SJCRH30 (cell line): ENCODE measurements at places on chromosomes 1 and 21. TPM values are rescaled to one million over a fixed set of nuclear protein-coding genes. Genes with fewer than 3 reads are reported as not detected.
A peak's percentile ranks its signal among the peaks of the same experiment; 100 is the strongest.

The PGD gene
- 316 and 350 TPM in 2 replicates for total RNA-seq

The KRTAP13-2 gene
- total RNA-seq: not detected in 2 replicates

The RIMKLA gene
- total RNA-seq: 0.02 and 0.10 TPM in 2 replicates

The OR2T35 gene
- total RNA-seq: not detected in 2 replicates

The ITLN2 gene
- total RNA-seq: not detected in 2 replicates

The IL20 gene
- not detected in 2 replicates for total RNA-seq

The FYB2 gene
- total RNA-seq: not detected in 2 replicates

The AMY2A gene
- not detected in 2 replicates for total RNA-seq

The TEDDM1 gene
- not detected in 2 replicates for total RNA-seq

DNA sequence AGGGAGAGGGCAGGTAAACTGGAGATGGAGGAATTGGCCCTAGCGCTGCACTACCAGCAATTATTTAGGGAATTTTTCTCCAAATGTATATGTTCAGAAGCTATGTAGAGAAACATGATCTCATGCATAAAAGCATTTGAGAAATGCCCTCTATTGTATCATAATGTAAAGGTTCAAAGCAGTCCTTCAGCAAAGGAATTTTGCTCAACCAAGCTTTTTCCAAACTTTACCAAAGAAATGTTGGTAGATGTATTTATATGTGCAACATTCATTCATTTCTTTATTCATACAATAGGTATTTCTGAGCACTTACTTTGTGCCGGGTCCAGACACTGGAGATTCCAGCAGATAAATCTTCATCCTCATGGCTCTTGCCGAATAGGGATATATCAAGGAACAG, 64.4 kb downstream of the XCL1 start:
- no peak for DNase-seq
- H3K27ac ChIP-seq: no peak overlapping the region
- no peaks in the 10 kb centered on the region; the same call in 1 of the 2 replicates for H3K4me1 ChIP-seq
- no peaks in the 10 kb centered on the region for H3K27me3 ChIP-seq
- no peaks in the 10 kb centered on the region for H3K36me3 ChIP-seq
- H3K4me3 ChIP-seq: no peak overlapping the region

DNA sequence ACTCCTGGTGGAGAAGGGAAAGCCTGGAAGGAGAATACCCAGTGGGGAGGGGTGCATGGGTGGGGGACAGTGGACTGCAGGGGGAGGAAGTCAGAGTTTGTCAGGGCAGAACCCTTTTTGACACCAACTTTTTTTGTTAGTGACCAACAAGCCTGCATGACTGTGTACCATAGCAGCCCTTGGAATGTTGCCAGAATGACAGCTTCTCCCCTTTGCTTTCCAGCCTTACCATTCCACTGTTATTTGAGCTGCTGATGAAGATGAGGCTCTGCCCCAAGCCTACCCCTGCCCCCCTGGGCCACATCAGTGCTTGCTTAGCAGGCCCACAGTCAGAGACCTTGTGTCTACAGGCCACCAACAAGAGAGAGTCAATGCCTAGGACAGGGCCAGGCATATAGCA, 341.2 kb downstream of the HHAT start:
- H3K4me1 ChIP-seq: no peaks in the 10 kb centered on the region
- no peak overlapping the region for H3K27ac ChIP-seq
- H3K36me3 ChIP-seq: no peaks in the 10 kb centered on the region

- no peak overlapping the region for H3K4me3 ChIP-seq
- no peaks in the 10 kb centered on the region for H3K36me3 ChIP-seq
- H3K27ac ChIP-seq: no peak overlapping the region
- peaks cover 16% of the 10 kb centered on the region; the same call in 1 of the 2 replicates for H3K27me3 ChIP-seq
- DNase-seq: peak; percentile 36
Measured at GRCh38 chr1:55321942-55322341, 106.8 kb upstream of the USP24 start.

GRCh38 chr1:217561446-217561845, 69.4 kb downstream of the GPATCH2 start:
- H3K4me1 ChIP-seq: peaks cover 10% of the 10 kb centered on the region
- DNase-seq: no peak
- no peak overlapping the region for H3K4me3 ChIP-seq

GRCh38 chr1:110860174-110860573, 12.8 kb upstream of the CD53 start:
- no peaks in the 10 kb centered on the region for H3K36me3 ChIP-seq
- no peak overlapping the region for H3K4me3 ChIP-seq
- no peak for DNase-seq
- no peaks in the 10 kb centered on the region for H3K4me1 ChIP-seq

DNA sequence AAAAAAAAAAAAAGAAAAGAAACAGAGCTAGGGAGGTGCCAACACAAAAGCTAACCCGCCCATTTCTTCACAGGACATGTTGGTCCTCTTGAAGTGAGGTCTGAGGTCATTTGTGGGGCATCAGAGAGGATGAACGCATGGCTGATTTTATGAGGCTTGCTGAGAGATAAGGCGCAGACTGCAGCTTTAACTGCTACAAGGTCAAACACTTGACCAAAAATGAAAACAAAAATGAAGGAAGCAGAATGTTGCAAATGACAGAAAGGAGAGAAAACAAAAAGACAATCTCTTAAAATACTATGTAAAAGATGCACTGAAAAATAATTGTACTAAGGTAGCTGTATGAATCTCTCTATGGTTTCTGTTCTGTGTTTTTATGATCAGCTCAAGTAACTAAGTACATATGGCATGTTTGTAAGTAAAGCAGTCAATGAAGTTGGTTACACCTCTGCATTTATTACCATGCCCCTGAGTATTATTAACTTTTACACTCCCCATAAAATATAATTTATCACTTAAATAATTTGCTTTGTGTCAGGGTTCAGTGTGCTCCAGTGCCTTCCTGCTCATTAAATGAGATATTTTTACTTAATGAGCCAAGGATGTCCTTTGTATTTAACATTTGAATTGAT, 249.1 kb upstream of the NR5A2 start:
- no peaks in the 10 kb centered on the region for H3K36me3 ChIP-seq
- H3K27me3 ChIP-seq: no peaks in the 10 kb centered on the region
- no peak for DNase-seq
- H3K27ac ChIP-seq: no peak overlapping the region
- H3K4me3 ChIP-seq: no peak overlapping the region

GRCh38 chr1:81695741-81696140, 105.0 kb upstream of the ADGRL2 start:
- H3K4me1 ChIP-seq: no peaks in the 10 kb centered on the region
- H3K27ac ChIP-seq: no peak overlapping the region
- H3K27me3 ChIP-seq: no peaks in the 10 kb centered on the region
- H3K4me3 ChIP-seq: no peak overlapping the region

GRCh38 chr21:36524477-36524876, 44.6 kb upstream of the CLDN14 start:
- no peak for DNase-seq
- no peak overlapping the region for H3K4me3 ChIP-seq
- H3K27me3 ChIP-seq: no peaks in the 10 kb centered on the region
- H3K27ac ChIP-seq: no peak overlapping the region

GRCh38 chr1:17639703-17640340, 100.3 kb downstream of the ARHGEF10L start:
- no peak for DNase-seq
- H3K36me3 ChIP-seq: peaks cover 2% of the 10 kb centered on the region; the same call in 1 of the 2 replicates
- H3K4me3 ChIP-seq: no peak overlapping the region
- no peaks in the 10 kb centered on the region for H3K4me1 ChIP-seq

GRCh38 chr1:164565357-164565756, 6.4 kb downstream of the PBX1 start:
- peaks cover 18% of the 10 kb centered on the region for H3K4me1 ChIP-seq
- H3K27me3 ChIP-seq: no peaks in the 10 kb centered on the region
- H3K27ac ChIP-seq: no peak overlapping the region
- H3K36me3 ChIP-seq: peaks cover 9% of the 10 kb centered on the region
- H3K4me3 ChIP-seq: no peak overlapping the region

DNA sequence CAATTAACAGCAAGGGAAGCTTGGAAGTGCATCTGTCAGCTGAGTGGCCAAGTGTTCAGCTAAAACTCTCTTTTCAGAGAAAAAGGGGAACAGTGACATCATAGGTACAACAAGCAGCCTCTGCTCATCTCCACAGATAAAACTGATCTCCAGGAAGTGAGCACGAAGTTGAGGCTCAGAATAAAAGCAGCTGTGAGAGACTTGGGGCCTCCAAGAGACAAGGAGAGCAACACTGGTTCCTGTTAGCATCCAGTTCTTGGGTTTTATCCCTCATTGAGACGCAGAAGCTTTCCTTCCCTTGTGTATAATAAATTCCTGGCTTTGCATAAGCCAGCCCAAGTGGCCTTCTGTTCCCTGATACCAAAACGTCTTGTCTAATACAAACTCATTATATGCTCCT, 20.0 kb upstream of the CNN3 start:
- H3K36me3 ChIP-seq: no peaks in the 10 kb centered on the region
- no peaks in the 10 kb centered on the region for H3K27me3 ChIP-seq

GRCh38 chr1:182453631-182454030, 3.7 kb downstream of the RGSL1 start:
- H3K27me3 ChIP-seq: no peaks in the 10 kb centered on the region
- H3K27ac ChIP-seq: no peak overlapping the region
- H3K4me1 ChIP-seq: no peaks in the 10 kb centered on the region
- no peak overlapping the region for H3K4me3 ChIP-seq
- DNase-seq: no peak

DNA sequence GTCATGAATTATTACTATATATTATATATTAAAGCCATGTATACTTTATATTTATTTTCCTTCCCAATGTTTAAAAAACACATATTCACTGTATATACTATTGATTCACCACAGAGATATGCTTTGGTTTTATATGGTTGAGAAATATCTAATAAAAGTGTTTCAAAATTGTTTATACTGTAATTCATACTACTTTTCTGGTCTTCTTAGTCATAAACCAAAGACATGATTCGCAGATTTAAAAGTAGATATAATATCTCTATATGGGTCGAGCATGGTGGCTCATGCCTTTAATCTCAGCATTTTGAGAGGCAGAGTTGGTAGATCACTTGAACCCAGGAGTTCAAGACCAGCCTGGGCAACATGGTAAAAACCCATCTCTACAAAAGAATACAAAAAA, 738.4 kb downstream of the USP25 start:
- DNase-seq: no peak
- H3K4me3 ChIP-seq: no peak overlapping the region
- no peaks in the 10 kb centered on the region for H3K27me3 ChIP-seq
- H3K4me1 ChIP-seq: no peaks in the 10 kb centered on the region

DNA sequence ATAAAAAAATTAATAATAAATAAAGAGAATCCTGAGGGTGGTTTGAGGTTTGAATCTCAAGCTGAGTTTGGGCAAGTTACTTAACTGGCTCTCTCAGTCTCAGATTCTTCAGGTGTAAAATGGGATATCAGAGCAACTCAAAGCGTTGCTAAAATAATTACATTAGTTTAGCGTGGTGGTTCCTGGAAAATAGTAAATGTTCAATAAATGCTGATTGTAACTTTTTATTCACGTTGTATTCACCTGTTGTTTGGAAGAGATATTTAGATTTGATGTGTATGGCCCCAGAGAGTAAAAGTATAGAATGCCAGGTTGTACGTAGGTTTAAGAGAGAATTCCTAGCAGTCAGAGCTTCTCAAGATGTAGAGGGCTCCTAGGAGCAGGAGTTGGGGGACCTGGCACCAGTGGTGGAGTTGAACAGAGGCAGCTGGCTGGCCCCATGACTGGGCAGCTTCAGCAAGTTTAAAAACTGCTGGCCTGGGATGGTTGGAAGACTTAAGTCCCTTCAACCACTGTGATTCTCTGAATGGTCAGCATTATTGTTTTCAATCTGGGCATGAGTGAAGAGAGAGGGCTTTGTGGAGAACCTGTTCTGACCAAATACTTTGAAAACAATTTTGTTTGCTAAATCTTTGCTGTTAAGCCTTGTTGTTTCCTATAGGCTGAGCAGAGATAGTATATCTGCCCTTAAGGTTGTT, 22.4 kb downstream of the PRCC start:
- DNase-seq: no peak
- no peaks in the 10 kb centered on the region for H3K4me1 ChIP-seq
- H3K27ac ChIP-seq: no peak overlapping the region
- peaks cover 42% of the 10 kb centered on the region for H3K36me3 ChIP-seq
- no peak overlapping the region for H3K4me3 ChIP-seq
- H3K27me3 ChIP-seq: no peaks in the 10 kb centered on the region

GRCh38 chr21:33940164-33940880, 24.7 kb upstream of the ATP5PO start:
- no peak overlapping the region for H3K27ac ChIP-seq
- DNase-seq: no peak
- no peaks in the 10 kb centered on the region for H3K36me3 ChIP-seq
- H3K27me3 ChIP-seq: no peaks in the 10 kb centered on the region; the same call in 1 of the 2 replicates
- no peak overlapping the region for H3K4me3 ChIP-seq

DNA sequence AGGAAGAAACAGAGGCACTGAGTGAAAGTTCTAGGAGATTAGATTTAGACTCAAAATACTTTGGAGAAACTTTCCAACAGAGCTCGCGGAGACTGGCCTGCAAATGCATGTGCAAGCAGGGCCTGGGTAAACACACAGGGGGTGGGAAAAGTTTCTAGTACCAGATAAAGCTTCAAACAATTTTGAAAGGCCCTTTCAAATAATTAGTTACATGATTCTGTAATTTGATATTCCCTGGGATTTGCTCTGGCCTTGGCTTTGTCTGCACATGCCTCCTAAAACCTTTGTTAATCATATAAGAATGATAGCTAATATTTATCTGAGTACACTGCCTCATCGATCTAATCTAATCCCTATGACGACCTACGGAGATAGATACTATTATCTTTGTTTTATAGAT, 31.3 kb downstream of the VTCN1 start:
- no peak overlapping the region for H3K4me3 ChIP-seq
- H3K4me1 ChIP-seq: peaks cover 63% of the 10 kb centered on the region
- DNase-seq: peak; percentile 56
- H3K27me3 ChIP-seq: no peaks in the 10 kb centered on the region
- H3K36me3 ChIP-seq: no peaks in the 10 kb centered on the region

DNA sequence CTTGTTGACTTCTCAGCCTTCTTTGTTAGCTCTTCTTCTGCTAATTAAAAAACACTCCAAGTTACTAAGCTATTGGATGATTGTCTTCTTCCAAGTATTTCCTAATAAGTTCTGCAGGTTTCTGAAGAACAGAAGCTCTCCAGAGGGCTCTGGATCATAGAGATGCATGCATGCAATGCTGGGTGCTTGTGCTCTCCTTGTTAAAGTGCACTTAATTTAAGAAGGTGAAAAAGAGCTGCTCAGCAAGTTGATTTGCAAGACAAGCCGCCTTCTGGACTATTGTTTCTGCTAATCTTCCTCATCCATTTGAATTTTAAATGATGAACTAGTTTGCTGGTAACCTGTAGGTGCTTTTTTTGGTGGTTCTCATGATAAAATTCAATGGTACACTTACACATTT, 16.1 kb downstream of the RRP15 start:
- DNase-seq: no peak
- no peak overlapping the region for H3K4me3 ChIP-seq
- peaks cover 12% of the 10 kb centered on the region for H3K4me1 ChIP-seq
- no peak overlapping the region for H3K27ac ChIP-seq
- H3K27me3 ChIP-seq: no peaks in the 10 kb centered on the region

DNA sequence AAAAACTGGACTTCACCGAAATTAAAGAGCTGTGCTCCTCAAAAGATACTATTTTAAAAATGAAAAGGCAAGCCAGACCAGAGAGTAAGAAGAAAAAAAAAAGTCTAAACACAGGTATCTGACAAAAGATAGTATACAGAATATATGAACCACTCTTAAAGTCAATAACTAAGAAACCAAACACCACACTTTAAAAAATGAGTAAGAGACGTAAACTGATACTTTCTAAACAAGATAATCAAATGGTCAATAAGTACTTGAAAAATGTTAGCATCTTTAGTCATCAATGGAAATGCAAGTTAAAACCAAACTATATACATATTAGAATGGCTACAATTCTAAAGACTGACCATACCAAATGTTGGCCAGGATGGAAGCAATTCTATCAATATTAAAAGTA, 77.6 kb downstream of the EVI5 start:
- no peak for DNase-seq
- 0 out of 2 replicates have a peak, but pooled peaks cover 4% of the 10 kb centered on the region for H3K36me3 ChIP-seq
- no peak overlapping the region for H3K27ac ChIP-seq
- no peak overlapping the region for H3K4me3 ChIP-seq
